ENCODE measurements at places on chromosomes 12 and 14. TPM values are rescaled to one million over a fixed set of nuclear protein-coding genes. Genes with fewer than 3 reads are reported as not detected.

Gene PTMS
- 507 TPM for polyA plus RNA-seq

- peak; percentile 99 for DNase-seq
Observed at GRCh38 chr12:110742718-110743570, at the start of gene PPP1CC. Gene PPP1CC, minus strand, starts transcription at chr12:110742891. Its CDS starts 184 bp downstream, at chr12:110742707.

Gene SMIM41
- polyA plus RNA-seq: 0.23 TPM

Gene CLEC6A
- not detected for polyA plus RNA-seq

GRCh38 chr12:7242176-7243101 is 53.0 kb downstream of the PEX5 start:
- DNase-seq: no peak

Gene WNT1
- polyA plus RNA-seq: not detected

DNA sequence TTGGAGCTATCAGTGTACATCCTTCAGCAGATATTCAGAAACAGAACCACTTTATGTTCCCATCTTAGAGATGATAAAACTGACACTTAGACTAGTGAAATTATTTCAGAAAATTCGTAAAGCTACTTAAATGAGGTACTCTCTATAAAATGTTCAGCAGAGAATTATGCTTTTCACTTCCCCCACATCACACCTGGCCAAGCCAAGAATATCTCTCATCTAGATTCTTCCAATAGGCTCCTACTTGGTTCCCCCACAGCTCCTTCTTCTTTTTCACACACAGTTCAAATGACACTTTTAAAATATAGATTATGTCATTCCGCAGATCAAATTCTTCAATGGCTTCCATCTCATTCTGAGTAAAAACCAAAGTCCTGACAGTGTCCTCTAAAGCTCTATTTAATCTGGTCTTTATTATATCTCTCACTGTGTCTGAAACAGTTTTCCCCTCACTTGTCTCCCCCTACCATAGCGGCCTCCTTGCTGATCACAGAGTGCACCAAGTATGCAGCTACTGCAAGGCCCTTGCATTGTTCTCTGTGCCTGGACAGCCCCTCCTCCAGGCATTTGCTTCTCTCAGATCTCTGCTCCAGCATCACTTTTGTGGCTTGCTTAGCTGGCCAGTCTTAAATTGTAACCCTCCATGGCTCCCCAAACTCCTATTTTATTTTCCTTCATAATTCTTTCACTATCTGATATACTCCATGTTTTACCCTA is 736.8 kb upstream of the USP15 start:
- no peak for DNase-seq

GRCh38 chr12:4330203-4330602 is 9.2 kb downstream of the TIGAR start:
- DNase-seq: no peak

DNA sequence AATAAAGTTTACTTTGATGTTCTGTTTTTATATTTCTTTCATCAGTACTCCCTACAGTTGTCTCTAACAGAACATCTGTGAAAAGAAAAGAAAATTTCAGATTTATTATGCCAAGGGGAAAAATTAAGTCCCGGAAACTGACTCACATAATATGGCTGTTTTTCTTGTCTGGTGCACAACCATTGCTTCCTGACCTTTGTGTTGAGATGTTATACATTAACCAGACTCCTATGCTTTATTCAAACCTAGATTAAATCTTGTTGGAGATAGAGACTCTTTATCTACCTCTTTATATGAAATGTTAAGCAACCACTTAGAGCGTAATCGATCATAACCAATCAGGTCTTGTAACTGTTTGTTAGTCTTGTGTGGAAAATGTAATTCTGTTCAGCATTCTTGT is 37.6 kb upstream of the BICD1 start:
- DNase-seq: peak; percentile 42

- DNase-seq: peak; percentile 87
Observed at GRCh38 chr12:124466216-124467128, 100.9 kb downstream of the NCOR2 start.

DNA sequence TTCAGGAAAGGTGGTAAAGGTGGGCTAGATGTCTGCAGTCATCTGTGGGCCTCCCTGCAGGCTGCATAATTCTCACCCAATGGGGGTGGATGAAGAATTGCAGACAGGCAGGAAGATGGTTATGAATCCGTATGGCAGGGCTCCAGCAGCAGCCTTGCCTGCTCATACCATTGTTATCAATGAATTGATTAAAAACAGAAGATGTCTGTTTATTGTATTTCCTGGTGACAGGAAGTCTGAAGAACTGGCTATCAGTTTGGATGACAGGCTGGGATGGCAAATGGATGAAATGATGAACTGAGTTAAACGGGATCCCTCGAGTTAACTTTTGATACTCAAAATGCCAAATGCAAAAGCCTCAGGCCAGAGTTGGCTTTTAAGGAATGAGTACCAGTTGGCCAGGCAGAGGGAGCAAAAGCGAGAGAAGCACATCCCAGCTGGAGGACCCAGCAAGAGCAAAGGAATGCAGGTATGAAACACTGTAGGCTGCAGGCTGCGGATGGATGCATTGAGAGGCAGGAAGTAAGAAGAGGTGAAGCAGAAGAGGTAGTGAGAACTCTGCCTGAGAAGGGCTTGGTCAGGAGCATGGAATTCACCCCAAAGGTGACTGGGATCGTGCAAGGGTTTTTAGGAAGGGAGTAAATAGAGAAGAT is 550.0 kb upstream of the TBX3 start:
- no peak for DNase-seq

Gene CAPZA3
- polyA plus RNA-seq: not detected

DNA sequence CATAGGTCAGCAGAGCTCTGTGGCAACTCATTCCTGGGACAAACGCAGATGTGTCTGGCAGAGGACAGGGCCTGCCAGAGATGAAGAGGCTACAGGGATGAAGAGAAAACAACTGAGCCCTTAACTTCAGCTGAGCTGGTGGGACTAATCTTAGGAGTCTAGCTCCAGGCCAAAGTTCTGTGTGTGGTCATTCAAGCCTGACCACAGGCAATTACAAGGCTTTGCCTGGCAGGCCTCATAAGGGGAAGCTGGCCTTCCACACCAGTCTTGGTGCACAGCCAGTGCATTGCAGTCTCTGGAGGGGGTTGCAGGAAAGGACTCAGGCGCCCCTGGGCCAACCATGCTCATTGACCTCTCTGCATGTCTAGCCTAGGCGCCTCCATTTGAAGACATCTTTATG is 127.6 kb upstream of the DAAM1 start:
- no peak for DNase-seq

Gene LMNTD1
- 0.28 TPM for polyA plus RNA-seq
